IPS DF 19.7 (cell line): ENCODE measurements at places on chromosomes 3 and 15.

DNA sequence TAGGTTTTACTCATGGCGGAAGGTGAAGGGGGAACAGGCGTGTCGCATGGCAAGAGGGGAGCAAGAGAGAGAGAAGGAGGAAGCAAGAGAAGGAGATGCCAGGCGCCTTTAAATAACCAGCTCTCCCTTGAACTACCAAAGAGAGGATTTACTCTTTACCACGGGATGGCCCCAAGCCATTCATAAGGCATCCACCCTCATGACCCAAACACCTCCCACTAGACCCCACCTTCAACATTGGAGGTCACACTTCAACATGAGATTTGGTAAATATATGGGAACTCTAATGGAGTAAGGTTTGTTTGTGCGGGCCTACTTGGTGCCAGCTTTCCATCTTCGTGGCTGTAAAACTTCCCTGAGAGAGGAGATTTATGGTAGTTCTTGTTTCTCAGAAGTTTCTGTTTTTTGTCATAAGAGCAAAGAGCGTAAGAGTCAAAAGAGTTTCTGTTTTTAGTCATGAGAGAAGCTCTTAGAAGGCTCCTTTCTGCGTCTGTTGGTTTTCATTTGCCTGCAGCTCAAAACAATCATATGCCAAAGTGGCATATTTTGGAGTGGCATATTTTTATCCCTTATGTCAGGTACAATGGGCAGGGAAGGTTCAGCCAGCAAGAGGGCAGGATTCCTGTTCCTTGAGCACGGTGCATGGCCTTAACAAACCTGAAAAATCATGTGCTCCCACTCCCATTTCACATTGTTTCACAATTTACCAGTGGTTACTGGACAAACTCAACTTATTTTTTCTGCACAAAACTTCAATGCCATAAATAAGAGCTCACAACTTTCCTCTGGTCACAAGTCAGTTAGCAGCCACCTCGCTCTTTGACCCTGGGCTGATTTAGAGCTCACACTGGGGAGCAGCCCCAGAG lies 12.5 kb downstream of the PML start:
- no peak for DNase-seq

GRCh38 chr15:74431116-74431515 lies 2.6 kb downstream of the SEMA7A start:
- no peak for DNase-seq

DNA sequence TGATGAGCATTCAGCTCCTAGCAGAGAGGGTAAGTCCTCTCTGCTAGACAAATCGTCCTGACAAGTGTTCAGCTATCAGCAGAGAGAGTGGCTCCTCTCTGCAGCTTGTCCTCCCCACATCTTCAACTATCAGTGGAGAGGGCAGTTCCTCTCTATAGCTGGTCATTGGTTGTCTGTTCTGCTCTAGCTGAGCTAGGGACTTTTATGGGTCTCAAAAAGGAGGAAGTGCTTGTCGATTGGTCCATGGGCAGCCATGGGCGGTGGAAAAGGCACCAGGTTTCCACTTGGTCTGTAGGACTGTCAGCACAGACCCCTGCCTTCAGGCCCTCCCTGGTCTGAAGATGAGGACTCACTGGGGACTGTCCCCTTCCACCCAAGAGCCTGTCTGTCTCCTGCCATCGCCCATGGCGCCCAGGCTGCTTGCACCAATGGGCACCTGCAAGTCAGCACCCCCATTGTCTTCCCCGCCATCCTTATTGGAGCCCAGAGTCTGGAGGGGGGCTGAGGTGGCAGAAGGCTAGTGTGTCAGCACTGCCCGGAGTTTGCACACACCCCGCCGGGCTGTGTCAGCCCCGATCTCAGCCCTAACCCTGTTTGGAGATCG lies 264.7 kb downstream of the ZBBX start:
- no peak for DNase-seq

DNA sequence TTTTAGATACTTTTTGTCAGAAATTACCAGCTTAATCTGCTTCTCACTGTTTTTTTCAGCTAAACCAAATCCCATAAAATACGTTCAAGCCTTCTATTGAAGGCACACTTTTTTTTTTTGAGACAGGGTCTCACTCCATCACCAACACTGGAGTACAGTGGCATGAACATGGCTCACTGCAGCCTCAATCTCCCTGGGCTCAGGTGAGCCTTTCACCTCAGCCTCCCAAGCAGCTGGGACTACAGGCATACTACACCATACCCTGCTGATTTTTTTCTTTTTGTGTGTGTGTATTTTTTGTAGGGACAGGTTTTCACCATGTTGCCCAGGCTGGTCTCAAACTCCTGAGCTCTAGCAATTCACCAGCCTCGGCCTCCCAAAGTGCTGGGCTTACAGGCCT lies 3.7 kb downstream of the RAF1 start:
- DNase-seq: no peak

GRCh38 chr3:123120573-123120972 lies 53.7 kb downstream of the PDIA5 start:
- no peak for DNase-seq

DNA sequence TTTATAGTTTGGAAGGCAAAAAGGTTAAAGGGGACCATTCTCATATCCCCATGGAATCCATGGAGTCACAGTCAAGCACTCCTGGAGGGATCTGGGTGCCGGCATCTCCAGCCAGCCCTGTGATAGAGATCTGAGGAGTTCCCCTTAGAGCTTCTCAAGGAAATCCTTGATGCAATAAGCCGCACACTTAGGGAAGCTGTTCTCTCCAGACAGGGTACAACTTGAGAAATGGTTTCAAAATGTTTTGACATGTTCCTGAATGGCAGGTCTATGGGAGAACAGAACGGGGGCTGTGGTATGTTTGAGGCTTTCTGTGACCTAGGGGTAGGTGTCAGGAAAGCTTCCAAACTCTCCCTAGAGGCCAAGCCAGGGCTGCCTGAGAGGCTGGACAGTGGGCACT lies 292.9 kb downstream of the TLE3 start:
- DNase-seq: no peak

DNA sequence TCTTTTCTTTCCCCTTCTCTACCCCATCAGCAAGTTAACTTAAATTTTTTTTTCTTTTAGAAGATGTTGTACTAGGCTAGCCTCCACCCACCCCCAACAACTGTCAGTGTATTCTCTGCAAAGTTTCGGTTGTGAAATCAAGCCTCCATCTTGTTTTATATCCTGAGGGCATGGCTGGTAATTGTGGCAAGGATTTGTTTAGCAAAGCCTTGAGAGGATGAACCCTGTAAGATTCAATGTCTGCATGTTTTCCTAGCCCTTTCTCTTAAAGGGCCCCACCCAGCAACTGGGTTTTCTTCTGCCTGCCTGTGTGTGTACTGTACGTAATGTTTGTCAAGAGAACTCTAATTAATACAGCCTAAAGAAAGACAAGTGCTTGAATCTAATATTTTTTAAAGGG lies 475.3 kb downstream of the FHIT start:
- no peak for DNase-seq

DNA sequence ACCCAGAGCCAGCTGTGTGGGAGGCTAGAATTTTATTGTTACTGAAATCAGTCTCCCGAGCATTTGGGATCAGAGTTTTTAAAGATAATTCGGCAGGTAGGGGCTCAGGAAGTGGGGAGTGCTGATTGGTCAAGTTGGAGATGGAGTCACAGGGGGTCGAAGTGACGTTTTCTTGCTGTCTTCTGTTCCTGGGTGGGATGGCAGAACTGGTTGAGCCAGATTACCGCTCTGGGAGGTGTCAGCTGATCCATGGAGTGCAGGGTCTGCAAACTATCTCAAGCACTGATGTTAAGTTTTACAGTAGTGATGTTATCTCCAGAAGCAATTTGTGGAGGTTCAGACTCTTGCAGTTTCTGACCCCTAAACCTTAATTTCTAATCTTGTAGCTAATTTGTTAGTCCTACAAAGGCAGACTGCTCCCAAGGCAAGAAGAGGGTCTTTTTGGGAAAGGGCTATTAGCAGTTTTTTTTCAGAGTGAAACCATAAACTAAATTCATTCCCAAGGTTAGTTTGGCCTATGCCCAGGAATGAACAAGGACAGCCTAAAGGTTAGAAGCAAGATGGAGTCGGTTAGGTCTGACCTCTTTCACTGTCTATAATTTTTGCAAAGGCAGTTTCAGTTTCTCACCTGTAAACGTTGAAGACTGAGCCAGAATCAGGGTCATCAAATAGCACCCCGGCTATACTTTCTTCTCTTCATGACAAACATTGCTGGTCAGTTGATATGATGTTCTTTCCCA lies 28.2 kb downstream of the FLNB start:
- no peak for DNase-seq

GRCh38 chr3:122092460-122093165 lies 37.5 kb downstream of the CD86 start:
- no peak for DNase-seq

- no peak for DNase-seq
These were observed 36.7 kb downstream of the HMCES start for GRCh38 chr3:129315223-129315997.

DNA sequence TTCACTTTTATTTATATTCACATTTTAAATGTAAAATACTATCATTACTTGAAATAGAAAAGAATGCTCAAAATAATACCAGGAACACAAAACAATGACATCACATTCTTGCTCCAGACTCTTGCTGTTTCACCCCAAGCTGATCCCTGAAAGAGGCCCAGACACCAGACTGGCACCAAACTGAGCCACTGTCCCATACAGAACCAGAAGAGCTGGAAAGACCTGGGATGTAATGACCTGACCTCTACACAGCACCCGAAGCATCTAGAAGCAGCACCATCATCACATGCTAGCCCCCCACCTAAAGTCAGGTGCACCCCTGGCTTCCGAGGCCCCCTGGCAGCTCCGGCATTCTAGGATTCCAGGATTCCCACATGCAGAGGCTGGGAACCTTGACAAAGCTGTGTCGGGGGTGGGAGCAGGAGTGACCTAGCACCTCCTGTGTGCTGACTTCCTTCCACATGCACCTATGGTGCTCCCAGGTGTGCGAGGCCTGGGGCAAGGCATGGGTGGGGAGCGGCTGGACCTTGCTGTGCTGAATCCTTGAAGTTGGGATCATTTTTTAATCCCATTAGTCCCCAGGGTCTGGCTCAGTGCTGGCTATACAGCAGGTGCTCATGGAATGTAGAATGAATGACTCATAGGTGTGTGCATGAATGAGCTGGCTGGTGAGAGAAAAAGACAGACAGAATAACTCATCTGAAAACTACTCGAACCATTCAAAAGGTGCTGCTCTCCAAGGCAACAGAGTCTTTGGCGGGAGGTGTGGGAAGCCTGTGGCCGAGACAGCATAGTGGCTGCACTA lies 144.7 kb upstream of the IQSEC1 start:
- DNase-seq: no peak

- DNase-seq: no peak
These were observed 487.2 kb upstream of the FRG2C start for GRCh38 chr3:75176937-75177336.

DNA sequence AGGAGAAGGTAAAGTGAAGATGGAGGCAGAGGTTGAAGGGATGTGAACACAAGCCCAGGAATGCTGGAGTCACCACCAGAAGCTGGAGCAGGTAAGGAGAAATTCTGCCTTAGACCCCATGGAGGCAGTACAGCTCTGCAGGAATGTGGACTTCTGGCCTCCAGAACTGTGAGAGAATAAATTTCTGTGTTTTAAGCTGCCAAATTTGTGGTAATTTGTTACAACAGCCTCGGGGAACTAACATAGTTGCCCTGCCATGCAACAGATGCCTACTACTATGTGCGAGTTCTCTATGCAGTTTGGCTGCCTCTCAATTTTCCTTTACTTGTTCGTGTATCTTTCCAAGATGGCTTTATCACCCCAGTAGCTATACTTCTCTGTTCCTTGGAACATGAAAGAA lies 394.1 kb downstream of the TUSC7 start:
- DNase-seq: no peak

- DNase-seq: no peak
These were observed 3.8 kb downstream of the GREM1 start for GRCh38 chr15:32721596-32721995.

DNA sequence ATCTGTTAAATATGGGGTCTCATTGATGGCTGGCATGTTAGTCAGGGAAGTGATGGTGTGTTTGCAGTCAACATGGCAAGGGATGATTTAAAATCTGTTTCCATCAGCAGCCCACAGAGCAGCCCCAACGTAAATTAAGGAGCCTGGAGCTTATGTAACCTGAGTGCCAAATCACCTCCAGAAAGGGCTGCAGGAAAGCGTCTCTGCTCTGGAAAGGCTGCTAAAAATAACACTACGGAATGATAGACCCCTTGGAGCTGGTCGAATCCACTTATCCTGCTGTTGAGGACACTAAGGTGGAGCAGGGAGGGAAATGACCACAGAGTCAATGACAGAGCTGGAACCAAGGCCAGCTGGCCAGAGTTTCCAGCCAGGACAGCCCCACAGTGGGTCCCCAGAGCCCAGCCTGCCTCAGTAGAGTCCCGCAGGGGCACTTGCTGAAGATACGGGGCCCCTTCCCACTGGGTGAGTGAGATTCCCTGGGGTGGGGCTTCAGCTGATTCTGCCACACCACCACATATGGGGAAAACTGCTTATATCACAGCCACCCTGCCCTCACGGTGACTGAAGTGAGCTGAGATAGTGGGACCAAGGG lies 63.5 kb downstream of the EPHB1 start:
- no peak for DNase-seq

- DNase-seq: no peak
These were observed 124.7 kb upstream of the TSPAN3 start for GRCh38 chr15:77195586-77195985.

DNA sequence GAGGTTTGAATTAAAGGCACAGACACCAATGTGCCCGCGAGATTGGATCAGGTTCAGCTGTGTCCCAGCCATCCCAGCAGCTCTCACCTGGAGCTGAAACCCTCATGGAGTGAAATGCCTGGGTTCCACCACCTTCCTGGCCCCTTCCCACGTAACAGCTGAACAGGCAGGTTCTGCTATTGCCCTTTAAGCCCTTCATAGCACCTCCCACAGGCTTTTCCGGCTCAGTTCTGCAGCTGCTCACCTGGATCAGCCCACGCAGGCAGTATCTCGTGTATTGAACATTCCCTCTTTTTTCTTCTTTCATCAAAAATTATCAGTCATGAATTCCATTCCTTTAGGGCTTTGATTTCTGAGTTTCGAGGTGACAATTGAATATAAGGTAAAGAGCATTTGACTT lies 129.8 kb downstream of the SLC9A9 start:
- no peak for DNase-seq

GRCh38 chr3:50582083-50582482 lies 12.8 kb downstream of the HEMK1 start:
- no peak for DNase-seq

DNA sequence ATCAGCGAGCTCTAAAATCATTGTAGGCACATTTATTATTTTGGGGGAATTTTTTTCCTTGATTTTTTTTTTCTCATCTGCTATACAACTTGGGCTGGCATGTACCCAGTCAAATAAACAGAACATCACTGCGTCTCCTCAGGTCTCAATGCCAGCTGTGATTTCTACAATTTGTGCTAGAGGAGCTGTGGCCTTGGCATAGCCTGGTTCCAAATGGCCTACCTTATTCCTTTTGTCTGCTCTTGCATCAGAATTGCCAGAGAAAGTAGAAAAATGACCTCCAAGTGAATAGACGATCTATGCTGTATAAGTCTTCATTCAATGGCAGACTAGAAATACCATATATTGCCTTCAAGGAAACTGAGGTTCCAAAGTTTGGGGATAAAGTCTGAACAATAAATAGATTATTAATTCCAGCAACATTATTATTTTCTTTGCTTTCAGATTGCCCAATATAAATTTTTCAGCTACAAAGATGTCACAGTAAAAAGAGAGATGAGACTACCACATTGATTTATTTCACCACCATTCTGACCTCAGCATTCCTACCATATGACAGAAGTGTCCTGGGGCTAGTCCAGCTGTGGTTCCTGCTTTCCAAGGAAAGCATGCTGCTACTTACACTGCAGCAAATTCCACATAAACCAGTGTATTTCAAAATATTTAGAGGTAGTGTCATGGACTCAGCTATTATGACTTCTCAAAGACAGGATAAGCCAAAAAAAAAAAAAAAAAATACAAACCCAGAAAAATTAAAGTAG lies 493.9 kb upstream of the ZNF385D start:
- no peak for DNase-seq

GRCh38 chr3:177251755-177252154 lies 54.5 kb upstream of the TBL1XR1 start:
- no peak for DNase-seq
